ENCODE measurements at places on chromosomes 13 and 19.

DNA sequence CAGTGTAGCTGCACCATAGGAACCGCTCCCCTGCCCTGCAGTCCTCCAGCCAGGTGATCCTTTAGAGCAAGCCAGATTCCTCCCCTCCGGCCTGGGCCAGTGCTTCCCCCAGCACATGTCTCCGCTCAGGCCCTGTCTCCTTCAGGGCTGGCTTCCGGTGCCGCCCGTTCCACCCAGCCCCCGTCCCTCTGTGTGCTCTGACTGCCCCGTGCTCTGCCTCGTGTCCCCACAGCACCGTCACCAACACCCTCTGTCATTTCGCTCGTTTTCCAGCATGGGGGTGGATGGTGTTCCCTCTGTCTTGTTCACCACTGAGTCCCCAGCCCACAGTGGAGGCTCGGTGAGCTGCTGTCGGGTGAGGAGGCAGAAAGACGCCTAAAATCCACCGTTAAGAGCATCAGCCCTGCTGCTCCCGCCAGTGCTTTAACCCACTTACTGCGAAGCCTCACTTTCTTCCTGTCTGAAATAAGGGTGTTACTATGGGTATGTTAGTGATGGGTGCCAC is 54.5 kb downstream of the TSSK6 start:
- DNase-seq: peak; percentile 50

DNA sequence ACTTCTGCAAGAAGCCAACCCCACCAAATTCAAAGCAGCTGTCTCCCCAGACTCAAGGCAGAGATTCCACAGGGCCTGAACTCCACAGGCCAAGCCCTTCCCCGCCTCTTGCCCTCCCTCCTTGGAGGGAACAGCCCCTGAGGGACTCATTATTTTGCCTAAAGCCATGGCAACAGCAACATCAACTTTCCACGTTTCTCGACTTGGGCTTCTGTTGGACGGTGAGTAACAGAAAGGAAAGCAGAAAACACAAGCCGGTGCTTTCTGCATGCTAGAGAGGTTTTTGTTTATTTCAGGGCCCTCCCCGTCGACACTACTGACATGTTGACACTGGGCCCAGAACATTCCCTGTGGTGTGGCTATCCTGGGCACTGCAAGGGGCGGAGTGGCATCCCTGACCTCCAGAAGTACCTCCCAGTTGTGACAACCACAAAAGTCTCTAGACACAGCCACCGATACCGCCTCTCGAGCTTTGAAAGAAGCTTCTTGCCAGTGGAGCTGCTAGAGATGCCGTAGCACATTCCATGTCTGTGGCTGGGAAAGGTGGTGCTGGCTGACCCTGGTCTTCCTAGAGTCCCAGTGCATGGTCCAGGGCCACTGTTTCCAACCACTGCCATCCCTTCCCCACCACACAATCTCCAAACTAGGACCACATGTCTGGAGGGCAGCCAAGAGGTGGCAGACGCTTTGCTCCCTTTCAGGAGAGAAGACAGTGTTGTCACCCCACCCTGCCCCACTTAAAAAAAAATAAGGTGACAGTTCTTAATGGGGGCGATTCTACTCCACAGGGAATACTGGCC is 12.8 kb downstream of the CAPS start:
- no peak for DNase-seq

DNA sequence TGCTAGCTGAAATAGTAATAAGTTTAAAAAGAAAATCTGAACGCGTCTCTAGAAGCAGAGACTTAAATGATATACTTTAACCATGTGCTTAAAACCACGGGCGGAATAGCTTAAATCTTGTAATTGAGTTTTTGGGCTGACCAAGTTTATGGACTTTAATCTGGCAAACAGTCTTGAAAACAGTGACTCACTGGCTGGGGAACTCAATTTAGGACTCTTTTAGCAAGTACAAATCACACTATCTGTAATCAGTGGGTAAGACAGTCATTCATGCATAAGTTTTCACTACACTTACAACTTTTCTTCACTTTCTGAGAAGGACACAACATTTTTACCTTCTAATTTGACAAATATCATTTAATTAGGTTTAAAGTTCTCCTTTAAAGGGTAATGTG is 26.8 kb downstream of the ZNF627 start:
- DNase-seq: no peak

DNA sequence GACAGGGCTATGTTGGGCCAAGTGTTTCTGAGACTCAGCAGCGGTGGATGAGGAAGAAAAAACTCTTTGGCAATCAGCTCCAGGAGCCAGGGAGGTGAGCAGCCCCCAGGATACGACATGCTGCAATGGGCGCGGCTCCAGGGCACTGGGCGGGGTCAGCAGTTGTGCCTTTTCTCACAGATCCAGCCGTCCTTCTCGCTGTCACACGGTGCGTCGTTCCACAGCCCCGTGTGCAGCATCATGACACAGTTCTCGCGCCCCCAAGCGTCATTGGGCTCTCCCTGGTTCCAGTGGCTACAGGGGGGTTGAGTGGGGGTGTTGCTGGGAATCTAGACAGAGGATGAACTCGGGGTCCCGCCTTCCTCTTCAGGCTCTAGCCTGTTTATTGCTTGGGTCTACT is 2.7 kb downstream of the CLEC4G start:
- no peak for DNase-seq

GRCh38 chr13:99296398-99296797 is 10.8 kb downstream of the GPR183 start:
- no peak for DNase-seq

- DNase-seq: no peak
Measured at GRCh38 chr13:35716186-35716585, 239.7 kb upstream of the MAB21L1 start.

GRCh38 chr13:44435919-44436510 is 62.4 kb downstream of the SERP2 start:
- no peak for DNase-seq

- no peak for DNase-seq
Measured at GRCh38 chr13:112781287-112781686, 91.4 kb downstream of the ATP11A start.

DNA sequence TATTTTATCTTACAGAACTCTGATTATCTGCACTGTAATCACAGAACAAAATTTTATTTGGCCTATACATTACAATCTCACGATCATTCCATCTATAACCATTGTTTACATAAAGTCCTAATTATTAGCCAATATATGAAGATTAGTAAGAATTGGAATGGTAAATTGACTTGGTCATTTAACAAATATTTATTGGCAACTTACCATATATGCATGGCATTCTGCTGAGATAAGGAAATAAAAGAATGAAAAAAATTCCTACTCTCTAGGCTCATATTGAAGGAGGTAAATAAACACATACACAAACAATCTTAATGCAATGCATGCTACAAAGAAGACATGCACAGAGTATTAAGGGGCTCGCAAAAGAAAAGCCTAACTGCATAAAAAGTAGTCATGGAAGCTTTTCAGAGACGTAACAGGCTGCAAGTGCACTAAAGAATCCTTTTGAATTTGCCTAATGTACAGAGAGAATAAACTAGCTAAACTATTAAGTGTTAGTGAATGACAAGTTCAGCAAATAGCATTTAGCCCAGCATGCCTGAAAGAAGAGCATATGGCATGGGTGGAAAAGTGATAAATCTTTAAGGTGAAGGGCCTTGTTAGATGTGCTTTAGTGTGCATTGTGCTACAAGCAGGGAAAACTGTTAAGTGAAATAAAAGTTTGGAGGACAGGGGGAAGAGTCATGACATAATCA is 1131.1 kb downstream of the PCDH9 start:
- DNase-seq: no peak

GRCh38 chr19:55172741-55173140 is 6.3 kb upstream of the DNAAF3 start:
- DNase-seq: no peak

- DNase-seq: no peak
Measured at GRCh38 chr13:101552786-101553185, 100.3 kb downstream of the ITGBL1 start.

- DNase-seq: no peak
Measured at GRCh38 chr19:43518051-43518450, 8.9 kb downstream of the ETHE1 start.

DNA sequence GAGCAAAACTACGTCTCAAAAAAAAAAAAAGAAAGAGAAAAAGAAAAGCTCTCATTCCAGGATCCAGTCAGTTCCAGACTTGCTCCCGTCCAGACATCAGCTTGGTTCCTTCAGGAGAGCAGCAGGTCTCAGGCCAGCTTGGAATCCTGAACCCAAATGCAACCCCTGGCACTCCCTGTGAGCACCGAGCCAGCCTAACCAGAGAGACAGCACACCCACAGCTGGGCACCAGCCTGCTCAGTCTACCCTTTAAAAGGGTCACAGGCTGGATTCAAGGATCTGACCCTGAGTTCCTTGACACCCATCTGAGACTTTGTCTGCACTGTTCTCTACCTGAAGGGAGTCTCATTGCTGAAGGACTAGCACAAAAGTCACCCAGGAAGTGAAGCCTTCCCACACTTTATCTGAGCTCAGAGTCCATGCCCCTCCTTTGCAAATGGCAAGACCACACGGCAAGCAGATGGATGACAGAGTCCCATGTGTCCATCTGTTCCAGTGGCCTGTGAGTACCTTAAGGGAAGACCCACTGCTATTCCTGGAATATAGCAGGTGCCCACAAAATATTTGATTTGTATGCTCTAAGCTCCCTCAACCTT is 1.4 kb downstream of the PEPD start:
- no peak for DNase-seq

DNA sequence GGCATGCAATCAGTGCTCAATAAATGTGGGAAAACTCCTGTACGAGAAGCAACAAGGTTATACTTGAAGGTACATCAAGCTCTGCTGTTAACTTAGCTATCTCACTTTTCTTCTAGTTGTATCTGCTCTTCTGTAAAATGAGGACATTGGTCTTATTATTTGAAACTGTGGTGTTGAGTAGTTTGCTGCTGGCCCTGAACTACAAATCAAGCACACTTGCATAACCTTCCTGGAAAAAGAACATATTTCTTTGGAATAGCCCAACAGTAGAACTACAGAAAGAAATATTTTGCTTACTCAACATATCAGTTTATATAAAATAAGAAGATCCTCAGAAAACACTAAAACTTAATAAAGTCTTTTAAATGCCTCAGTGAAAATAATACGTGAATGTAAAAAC is 203.0 kb downstream of the KCTD12 start:
- no peak for DNase-seq

DNA sequence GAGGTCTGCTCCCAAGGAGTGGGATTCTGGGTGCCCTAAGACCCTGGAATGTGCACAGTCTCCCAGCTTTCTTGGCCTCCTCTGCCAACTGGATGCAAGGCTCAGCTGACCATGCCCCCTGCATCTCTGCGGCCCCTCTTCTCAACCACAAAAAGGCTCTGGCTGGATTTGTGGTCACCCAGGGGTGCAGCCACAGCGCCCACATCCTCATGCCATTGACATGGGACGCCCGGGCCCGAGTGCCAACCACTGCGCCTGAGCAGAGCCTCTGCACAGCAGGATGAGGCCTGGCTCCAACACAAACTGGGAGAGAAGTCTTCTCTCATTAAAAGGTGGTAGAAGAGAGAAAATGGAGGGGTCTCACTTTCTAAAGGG is 103.5 kb downstream of the FOXO1 start:
- DNase-seq: no peak

DNA sequence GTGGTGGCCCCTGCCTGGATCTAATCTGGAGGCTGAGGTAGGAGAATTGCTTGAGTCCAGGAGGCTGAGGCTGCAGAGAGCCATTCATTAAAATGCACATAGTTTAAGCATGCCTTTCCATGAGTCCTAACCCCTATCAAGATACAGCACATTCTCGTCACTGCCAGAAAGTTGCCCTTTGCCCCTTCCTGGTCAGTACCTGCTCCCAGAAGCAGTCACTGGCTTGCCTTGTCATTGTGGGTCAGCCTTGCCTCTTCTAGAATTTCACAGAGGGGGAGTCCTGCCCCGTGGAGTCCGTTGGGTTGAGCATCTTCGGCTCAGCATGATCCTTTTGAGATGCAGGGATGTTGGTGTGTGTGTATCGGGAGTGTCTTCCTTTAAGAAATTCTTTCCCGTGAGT is 10.8 kb downstream of the BICRA start:
- no peak for DNase-seq

DNA sequence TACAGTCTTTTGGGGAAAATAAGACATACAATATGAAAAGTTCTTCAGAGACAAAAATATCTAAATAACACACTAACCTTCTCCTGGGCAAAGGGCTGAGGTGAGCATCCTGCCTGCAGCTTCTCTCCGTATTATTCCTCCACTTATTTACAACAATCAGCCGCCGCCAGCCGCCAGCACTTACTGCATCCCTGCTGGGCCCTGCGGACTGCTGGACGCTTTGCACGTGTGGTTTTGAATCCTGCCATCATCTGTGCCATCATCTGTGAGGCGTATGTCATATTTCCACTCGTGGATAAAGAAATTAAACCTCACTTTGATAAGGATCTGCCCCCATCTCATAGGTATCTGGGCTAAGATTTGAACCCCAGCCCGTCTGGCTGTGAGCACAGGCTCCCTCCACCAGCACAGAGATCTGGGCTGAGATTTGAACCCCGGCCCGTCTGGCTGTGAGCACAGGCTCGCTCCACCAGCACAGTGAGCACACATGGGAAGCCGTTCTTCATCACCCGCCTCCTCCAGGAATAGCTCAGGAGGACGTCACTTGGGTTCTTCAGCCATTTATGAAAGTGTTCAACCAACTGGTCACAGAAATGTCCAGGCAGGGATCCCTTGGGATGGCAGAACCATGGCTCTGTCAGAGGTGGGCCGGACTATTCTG is 35.2 kb upstream of the TUBGCP3 start:
- DNase-seq: no peak

GRCh38 chr19:45424191-45425058 is 708 bp upstream of the ERCC1 start:
- no peak for DNase-seq
